ENCODE measurements at places on chromosomes 12 and 14.

DNA sequence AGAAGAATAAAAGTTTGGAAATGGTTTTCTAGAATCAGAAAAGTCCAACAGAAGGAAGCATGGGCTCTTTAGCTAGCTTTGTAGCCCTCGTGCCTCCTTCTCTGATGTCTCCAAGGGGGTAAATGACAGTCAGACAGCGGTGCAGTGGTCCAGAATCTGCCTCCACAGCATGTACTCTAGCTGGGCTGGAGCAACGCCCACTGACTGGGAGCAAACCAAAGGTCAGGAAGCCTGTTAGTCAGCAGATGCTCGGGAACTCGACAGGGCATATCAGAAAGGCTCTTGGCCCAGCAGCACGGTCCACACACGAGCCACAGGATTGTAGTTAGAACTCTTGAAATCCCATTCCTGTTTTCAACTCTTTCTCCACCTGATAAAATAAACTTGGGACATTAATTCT, 164.3 kb downstream of the GRIN2B start:
- DNase-seq: no peak

DNA sequence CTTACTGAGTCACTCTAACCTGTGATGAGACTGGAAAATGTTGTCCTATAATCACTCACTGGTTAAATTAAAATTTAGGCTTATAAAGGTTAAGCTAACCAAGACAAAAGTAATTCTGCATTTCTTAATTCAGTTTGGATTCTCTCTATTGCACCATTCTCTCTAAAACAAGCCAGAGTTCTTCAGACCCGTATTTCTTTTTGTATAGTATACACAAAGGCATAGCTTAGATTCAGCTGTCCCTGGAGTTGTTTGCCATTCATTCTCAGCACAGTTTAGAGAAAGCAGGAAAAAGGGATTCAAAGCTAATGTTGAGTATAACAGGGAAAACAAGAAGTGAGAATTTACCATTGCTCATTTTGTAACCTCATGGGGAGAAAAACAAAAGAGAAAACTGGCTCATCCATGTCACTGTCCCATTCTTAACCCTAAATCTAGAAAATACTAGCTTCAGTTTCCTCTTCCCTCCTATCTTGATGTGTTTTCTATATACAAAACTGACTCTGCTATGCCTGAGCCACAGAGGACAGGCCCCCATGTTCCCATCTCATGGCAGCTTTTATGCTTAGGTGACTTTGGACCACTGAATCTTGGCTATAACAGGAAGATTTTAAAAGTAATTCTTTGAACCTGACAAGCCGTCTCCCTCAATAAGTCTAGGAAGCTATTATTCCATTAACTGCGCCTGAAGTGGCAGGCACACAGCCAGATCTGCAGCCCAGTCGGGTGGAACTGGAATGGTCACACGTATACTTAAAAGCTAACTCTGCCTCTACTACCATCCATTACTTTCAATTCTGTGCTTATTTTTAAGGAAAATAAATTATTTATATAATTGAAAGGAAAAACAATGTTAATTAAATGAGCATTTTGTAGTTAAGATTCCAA, 7.0 kb downstream of the AREL1 start:
- no peak for DNase-seq

GRCh38 chr12:131223791-131224225, 270.1 kb downstream of the ADGRD1 start:
- no peak for DNase-seq

DNA sequence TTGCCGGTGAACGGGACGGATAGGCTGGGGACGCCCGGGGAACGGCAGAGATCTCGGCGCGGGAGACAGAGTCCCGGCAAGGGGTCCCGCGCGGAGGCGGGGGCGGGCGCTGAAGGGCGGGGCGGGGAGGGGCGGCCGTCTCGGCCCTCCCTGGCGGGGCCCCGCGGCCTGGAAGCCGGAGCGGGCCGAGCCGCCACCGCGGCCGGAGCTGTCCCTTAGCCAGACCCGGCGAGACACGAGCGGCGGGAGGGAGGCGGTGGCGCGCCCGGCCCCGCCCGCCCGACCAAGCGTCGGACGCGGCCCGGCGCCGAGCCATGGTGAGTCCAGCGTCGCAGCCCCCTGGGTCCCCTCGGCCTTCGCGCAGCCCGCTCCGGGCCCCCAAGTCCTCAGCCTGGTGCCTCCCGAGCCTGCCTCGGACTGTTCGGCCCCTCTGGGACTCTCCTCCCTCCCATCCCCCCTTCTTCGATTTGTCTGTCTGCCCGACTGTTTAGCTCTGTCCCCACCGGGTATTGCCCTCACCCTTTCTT, at the start of gene ARHGEF40:
Gene ARHGEF40, plus strand, starts transcription at position 222 of the 527 bp plus-strand sequence. Its CDS starts 93 bp downstream, at position 315.
- peak; percentile 23 for DNase-seq

- no peak for DNase-seq
These were observed 110.2 kb downstream of the ALX1 start for GRCh38 chr12:85390266-85390665.

DNA sequence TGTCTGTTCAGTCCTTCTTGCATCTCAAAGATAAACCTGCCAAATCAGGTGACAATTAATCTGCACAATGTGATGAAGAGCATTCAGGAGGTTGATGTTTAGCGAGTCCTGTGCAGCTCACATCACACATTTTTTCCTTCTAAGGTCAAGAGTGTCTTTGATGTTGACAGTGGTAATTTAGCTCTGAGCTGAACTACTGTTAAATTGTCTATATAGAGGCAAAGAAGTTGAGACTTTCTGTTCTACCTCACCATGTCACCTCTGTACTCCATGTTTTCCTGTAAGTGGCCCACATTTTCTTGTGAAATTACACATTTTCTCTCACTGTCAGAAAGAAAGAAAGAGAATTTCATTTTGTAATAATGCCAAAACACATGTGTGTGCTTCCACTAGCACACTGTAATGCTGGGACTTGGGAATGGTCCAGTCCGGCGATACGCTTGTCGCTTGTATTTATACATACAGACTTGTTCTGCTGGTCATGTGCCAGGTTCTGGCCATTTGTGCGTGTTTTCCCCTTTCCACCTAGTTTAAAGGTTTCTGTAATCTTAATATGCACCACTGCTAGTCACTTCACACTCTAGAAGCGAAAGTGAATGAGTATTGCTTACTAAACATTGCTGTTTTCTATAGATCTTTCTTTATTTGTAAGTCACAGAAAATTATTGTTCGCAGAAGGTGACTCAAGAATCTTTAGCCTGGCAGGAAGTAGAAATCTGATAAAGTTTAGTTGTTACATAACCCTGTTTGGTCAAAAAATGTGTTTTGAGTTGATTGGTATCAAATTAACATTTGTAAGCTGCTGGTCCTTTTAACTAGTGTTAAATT, 328.9 kb downstream of the TMTC2 start:
- DNase-seq: no peak

DNA sequence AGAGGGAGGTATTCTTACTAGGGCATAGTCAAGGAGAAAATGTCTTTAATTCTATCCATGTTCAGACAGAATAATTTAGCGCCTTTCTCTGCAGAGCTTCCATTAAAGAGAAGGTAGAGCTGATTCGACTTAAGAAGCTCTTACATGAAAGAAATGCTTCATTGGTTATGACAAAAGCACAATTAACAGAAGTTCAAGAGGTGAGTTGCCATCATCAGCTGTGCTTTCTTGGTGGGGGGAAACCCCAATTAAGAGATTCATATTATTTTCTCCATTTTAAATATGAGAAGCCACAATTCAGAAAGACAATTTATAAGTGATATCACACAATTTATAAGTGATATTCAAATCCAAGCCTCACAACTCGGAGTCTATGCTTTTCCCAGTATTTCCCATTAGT, 27.8 kb downstream of the RPGRIP1 start:
- DNase-seq: no peak

GRCh38 chr12:64175254-64175945, 46.7 kb downstream of the KICS2 start:
- DNase-seq: no peak

DNA sequence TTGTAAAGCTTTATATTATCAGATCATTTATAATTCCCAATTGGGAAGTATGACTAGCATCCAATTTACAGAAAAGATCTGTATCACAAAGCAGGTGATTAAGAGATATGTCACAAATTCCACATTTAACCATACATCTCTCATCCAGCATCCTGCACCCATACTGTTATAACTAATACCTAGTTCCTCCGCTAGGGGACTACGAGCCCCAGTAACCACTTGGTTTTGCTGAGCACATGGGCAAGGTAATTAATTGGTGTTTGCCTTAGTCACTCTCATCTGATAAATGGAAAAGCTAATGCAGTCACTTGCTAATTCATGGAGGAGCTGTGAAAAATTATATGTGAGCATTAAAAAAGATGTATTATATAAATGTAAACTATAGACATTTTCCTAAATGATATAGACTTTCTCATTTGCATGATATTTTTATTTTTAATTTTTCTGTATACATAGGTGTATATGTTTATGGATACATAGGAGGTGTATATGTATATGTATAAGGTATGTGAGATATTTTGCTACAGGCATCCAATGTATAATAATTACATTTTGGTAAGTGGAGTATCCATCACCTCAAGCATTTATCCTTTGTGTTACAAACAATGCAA, 1031.8 kb downstream of the GALC start:
- peak; percentile 4 for DNase-seq

All from LoVo (cell line).